ENCODE measurements at places on chromosomes 5 and 9.

DNA sequence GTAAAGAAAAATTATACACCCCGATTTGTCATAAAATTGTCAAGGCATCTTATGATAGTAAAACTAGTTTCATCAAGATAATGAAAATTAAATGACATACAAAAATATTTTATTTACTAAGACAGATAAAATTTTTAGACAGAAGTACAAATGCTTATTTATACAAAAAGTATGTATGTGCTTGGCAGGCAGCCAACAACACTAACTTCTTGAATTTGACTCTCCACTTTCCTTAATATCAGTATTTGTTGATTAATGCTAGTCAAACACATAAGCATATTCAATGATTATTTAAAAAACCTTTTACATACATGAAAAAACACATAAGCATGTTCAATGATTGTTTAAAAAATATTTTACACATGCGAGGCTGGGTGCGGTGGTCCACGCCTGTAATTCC lies 1079.9 kb upstream of the CDH6 start:
- DNase-seq = no peak

GRCh38 chr9:138083873-138084272 lies 206.3 kb downstream of the CACNA1B start:
- DNase-seq = no peak

DNA sequence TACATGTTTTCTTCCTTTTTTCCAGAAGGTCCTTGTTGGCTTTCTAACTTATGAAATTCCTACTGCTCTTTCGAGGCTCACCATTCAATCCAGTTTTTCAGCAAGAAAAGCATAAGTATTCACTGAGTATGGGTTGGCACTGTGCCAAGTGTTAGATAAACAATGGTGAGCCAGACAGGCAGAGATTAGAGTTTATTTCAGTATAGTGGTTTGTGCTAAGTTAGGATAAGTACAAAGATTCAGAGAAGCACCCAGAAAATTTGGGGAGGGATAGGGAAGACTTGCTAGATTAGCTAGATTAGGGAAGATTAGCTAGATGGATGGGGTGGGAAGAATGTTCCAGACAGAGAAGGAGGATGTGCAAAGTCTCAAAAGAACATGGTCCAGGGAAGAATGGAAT lies 122.9 kb downstream of the OXCT1 start:
- no peak for DNase-seq

DNA sequence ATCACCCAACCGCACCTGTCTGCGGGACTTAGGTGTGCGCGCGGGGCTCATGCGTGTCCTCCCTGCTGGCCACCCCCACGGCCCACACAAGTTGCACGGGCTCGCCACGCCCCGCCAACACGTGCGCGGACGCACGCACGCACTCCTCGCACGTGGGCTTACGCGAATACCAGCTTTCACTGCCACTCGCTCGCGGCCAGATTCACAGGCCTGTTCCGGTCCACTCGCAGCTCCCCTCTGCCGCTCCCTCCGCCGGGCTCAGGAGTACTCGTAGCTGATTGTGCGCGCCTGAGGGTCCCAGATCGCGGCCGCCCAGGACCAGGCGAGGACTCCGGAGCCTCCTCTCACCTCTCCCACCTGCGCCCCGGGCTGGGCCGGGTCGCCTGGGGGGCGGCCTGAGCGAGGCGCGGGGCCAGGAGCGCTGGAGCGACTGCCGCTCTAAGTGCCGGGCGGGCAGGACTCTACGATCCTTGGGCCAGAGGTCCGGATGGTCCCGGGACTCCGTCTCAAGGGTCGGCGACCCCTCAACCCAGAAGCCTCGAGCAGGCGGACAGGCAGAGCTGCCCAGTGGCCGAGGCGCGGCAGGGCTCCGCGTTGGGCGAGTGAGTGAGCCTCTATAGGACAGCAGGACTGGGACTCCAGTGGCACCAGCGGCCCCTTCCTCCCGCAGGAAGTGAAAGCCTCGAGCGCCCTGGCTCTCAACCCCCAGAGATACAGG lies 3.4 kb downstream of the PCDHGC5 start:
- DNase-seq = no peak

DNA sequence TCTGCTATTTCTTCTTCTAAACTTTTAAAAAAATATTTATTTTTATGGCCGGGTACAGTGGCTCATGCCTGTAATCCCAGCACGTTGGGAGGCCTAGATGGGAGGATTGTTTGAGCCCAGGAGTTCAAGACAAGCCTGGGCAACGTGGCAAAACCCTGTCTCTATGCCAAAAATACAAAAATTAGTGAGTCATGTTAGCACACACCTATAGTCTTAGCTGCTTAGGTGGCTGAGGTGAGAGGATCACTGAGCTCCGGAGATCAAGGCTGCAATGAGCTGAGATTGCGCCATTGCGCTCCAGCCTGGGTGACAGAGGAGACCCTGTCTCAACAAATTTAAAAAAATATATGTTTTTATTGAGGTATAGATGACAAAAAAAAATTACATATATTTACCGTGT lies 5.6 kb downstream of the AP3S1 start:
- DNase-seq = no peak

Measured in SIG-M5 (cell line).